ENCODE measurements at places on chromosomes 6 and 20. TPM values are rescaled to one million over a fixed set of nuclear protein-coding genes. Genes with fewer than 3 reads are reported as not detected.

GRCh38 chr6:56914798-56915658 is 39.9 kb upstream of the BEND6 start:
- no peaks in the 10 kb centered on the region for H3K4me1 ChIP-seq
- no peaks in the 10 kb centered on the region for H3K36me3 ChIP-seq
- H3K4me3 ChIP-seq, result no peak overlapping the region
- H3K27me3 ChIP-seq, result no peaks in the 10 kb centered on the region
- H3K27ac ChIP-seq, result no peak overlapping the region

DNA sequence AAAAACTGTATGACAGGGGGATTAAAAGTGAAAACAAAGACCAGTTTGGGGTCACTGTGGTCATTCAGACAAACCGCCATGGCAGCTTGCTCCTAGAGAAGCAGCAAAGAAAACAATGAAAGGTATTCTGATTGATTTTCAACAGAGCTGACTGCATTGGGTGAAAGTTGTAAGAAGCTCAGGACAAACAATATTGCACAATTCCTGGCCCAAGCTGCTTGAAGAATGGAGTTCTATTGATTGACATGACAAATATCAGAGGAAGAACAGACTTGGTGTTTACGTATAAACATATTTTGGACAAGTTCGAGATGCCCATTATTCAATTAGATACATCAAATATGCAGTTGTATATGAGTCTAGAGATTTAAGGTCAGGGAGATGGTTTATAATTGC is 62.0 kb downstream of the TRIM38 start:
- no peak overlapping the region for H3K27ac ChIP-seq
- DNase-seq, result no peak
- H3K36me3 ChIP-seq, result no peaks in the 10 kb centered on the region
- H3K4me1 ChIP-seq, result peaks cover 14% of the 10 kb centered on the region
- no peak overlapping the region for H3K4me3 ChIP-seq

DNA sequence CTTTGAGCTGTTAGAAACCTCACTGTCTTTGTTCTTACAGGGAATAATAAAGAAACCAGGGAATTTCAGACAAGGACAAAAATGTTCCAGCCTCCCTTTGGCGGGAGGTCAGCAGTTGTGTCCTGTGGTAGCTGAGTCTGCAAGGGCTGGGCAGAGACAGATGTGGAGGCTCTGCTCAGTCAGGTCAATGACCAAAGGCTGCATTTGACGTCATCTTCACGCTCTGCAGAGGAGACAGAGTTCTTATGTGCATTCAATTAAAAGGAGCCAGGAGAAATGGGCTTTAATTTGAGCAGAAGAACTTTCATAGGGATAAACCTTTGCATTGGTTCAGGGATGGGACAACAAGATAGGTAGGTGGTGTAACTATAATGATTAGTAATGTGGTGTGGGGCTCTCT is 45.1 kb upstream of the FOXA2 start:
- H3K27me3 ChIP-seq, result no peaks in the 10 kb centered on the region
- DNase-seq, result peak; percentile 10
- H3K27ac ChIP-seq, result no peak overlapping the region
- H3K4me1 ChIP-seq, result no peaks in the 10 kb centered on the region
- H3K4me3 ChIP-seq, result no peak overlapping the region

DNA sequence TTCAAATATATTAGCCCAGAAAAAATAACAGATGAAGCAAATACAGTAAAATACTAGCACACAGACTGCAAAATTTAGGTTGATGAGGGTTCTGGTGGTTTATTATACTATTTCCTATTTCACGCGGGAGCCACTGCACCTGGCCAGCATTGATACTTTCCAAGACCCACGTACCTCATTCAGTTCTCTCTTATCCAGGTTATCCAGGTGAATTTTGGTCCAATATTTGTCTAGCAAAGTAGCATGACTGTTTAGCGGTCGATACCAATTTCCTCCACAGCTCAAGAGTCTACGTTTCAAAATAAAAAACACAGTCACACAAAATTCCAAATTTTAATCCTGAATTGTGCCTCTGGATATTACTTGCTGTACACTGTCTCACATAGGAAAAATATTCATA is 34.8 kb downstream of the MDN1 start:
- H3K36me3 ChIP-seq, result peaks cover 31% of the 10 kb centered on the region
- H3K4me3 ChIP-seq, result no peak overlapping the region
- H3K27me3 ChIP-seq, result no peaks in the 10 kb centered on the region
- no peak for DNase-seq
- H3K4me1 ChIP-seq, result no peaks in the 10 kb centered on the region
- no peak overlapping the region for H3K27ac ChIP-seq

GRCh38 chr6:29496961-29497360 is 9.2 kb upstream of the MAS1L start:
- H3K36me3 ChIP-seq, result no peaks in the 10 kb centered on the region
- no peak overlapping the region for H3K4me3 ChIP-seq
- DNase-seq, result no peak
- H3K4me1 ChIP-seq, result no peaks in the 10 kb centered on the region
- no peak overlapping the region for H3K27ac ChIP-seq
- H3K27me3 ChIP-seq, result no peaks in the 10 kb centered on the region

VGLL2 gene
- not detected for total RNA-seq

PTGIS gene
- total RNA-seq, result 24.1 TPM

TRIM31 gene
- 0.22 TPM for total RNA-seq

KCNK5 gene
- 77.0 TPM for total RNA-seq
